AG08395 (cell line): ENCODE measurements at places on chromosomes 16 and 17.
A peak's percentile ranks its signal among the peaks of the same experiment; 100 is the strongest.

- DNase-seq = no peak
Observed at GRCh38 chr17:28219771-28220170, 99.2 kb upstream of the TMEM97 start.

GRCh38 chr16:17481736-17482135 lies 11.0 kb upstream of the XYLT1 start:
- DNase-seq = no peak

DNA sequence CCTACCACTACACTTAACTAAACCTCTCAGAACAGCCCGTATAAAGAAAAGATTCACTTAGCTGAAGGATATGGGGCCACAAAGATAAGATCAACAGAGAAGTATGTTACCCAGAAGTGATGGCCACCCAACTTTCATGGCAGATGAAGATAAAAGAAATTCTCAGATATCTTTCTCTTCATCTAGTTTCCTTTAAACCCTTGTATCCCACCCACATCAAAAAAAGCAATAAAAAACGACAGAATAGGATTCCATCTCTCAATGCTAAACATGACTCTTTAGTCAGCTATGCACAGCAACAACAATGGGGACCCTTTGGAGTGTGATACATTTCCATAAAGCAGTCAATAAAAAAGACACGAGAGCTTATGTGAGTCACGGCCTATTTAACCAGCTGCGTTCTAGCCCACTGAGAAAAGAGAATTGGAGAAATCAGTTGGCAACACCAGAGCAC lies 86.6 kb downstream of the SNX11 start:
- peak; percentile 19 for DNase-seq

GRCh38 chr16:2428784-2429033 lies 538 bp upstream of the CCNF start:
- no peak for DNase-seq

GRCh38 chr17:70084476-70084875 lies 9.5 kb downstream of the KCNJ16 start:
- peak; percentile 11 for DNase-seq

DNA sequence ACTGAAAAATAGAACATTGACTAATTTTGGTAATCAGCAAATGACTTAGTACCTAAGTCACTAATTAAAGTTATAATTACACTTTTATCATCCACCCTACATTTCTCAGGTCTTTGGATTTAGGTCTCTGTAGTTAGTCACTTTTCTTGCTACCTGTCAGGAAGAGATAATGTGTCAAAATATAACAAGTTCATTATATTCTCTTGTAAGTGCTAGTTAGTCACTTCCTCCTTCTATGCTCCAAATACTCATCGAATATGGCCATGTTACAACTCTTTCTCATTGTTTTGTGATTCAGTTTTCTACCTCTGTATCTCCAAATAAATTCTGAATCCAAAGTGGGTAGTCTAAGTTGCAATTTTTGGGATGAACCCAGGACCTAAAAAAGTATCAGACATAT lies 163.5 kb upstream of the KIF2B start:
- DNase-seq = no peak

DNA sequence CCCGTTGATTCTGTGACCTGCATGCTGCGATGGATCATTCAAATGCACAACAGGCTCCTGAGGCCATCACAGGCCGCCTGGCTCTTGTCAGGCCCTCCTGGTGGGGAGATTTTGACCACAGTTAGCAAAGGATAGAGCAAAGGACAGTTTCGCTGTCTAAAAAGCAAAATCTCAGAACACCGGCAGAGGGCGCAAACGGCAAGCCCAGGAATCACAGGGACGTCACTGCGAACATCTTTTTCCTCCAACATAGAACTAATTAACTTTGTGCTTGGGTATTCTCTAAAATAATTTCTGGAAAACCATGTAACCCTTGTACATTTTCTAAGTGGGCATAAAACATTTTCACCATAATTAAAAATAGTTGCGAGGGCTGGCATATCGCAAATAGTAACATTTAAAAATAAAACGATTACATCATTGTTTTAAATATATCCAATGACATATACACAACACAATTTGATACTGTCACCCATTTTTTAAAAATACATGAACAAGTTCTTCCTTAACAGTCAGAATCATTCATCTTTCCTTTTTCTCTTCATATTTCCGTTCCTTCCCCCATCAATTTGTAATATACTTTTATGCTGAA lies 19.7 kb upstream of the SLC47A1 start:
- DNase-seq = peak; percentile 65

DNA sequence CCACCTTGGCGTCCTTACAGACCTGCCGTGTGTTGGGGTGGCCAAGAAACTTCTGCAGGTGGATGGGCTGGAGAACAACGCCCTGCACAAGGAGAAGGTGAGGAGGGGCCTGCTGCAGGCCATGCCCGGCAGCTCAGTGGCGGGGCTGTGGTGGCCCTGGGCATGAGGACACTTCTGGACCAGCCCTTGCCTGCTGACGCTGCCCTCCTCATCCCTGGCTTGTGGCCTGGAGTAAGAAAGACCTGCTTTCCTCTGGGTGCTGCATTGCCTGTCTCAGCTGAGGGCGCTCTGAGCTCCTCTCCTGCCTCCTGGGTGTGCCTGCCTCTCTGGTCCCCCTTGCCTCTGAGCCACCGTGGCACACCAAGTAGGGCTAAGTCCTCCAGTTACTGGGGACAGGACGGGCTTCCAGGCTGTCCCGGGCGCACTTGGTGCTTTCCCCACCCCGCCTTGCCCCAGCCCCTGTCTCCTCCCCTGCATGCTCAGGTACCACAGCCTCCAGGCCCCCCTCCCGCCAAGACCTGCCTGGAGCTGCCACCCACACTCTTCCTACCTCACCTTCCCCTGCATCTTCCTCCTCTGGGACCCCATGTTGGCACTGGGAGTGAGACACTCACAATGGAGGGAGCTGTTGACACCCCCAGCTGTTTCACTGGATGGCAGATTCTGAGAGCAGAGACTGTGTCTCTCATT lies 8.7 kb downstream of the ENDOV start:
- DNase-seq = no peak

DNA sequence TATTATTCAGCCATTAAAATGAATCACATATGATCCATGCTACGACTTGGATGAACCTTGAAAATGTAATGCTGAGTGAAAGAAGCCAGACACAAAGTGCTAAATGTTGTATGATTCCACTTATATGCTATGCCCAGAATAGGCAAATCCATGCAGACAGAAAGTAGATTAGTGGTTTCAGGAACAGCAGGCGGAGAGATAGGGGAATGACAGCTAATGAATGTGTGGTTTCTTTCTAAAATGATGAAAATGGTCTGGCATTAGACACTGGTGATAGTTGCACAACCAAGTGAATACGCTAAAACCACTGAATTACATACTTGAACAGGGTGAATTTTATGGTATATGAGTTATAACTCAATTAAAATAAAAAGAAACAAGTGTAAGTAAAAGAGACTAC lies 121.8 kb upstream of the NOG start:
- DNase-seq = no peak

DNA sequence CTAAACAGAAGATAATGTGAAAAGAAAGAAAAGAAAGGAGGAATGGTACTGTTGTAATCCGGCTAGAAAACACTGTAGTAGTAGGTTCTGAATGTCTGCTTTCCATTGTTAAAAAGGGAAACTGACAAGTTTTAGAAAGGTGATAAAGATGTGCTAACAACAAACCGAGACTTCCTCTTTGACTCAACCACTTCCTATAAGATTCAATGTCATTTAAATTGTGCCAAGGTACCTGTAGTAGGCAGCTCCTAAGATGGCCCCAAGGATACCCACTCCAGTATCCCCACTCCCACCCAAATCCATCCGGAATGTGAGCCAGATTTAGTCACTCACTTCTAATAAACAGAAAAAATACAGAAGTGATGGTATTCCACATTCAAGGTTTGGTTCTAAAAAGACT lies 31.2 kb downstream of the XYLT1 start:
- no peak for DNase-seq

DNA sequence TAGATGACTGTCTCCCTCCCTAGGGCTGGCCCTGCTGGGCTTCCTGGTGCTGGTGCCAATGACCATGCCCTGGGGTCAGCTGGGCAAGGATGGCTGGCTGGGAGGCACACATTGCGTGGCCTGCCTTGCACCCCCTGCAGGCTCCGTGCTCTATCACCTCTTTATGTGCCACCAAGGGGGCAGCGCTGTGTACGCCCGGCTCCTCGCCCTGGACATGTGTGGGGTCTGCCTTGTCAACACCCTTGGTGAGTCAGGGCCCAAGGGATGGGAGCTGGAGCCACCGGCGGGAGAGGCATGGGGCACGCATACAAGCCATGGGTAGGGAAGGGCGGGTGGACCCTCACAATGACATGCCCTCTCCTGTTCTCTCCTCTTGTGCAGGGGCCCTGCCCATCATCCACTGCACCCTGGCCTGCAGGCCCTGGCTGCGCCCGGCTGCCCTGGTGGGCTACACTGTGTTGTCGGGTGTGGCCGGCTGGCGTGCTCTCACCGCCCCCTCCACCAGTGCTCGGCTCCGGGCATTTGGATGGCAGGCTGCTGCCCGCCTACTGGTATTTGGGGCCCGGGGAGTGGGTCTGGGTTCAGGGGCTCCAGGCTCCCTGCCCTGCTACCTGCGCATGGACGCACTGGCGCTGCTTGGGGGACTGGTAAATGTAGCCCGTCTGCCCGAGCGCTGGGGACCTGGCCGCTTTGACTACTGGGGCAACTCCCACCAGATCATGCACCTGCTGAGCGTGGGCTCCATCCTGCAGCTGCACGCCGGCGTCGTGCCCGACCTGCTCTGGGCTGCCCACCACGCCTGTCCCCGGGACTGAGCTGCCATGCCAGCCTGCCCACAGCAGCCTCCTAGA lies 2.2 kb downstream of the PAQR4 start:
- no peak for DNase-seq

- no peak for DNase-seq
Observed at GRCh38 chr17:62724398-62725146, 83.5 kb downstream of the MARCHF10 start.

- DNase-seq = peak; percentile 41
Observed at GRCh38 chr16:29804455-29805231, 1.7 kb upstream of the MAZ start.

DNA sequence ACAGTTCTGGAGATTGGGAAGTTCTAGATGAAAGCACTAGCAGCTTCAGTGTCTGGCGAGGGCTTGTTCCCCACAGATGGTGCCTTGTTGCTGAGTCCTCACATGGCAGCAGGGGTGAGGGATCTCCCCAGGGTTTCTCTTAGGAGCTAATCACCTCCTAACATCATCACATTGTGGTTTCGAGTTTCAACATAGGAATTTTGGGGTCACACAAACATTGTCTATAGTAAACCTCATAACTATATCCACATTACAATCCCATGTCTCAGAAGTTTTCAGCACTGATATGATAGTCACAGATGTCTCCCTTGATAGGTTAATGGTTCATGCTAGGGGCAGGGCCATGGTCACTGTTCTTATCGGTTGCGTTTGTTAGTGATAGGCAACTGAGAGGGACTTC lies 13.8 kb downstream of the CLUAP1 start:
- peak; percentile 23 for DNase-seq
